ENCODE measurements at places on chromosomes 1 and 21.

DNA sequence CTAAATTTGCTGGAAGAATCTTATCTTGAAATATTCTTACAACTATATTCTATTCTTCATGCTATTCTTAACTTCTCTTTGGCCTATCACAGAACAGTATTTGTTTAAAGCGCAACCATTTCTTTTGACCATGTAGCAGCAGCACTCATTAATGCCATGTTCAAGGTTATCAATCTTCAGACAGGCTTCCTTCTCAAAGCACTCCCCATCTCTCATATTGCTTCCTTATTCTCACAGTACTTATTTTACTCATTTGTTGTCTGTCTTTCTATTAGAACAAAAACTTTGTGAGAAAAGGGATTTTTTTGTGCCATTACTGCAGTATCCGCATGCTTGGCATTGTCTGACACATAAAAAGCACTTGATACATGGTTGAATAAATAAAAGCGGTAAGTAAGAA, 89.7 kb downstream of the ATP1B1 start:
- no peak for DNase-seq

GRCh38 chr1:169601096-169601881, 15.0 kb upstream of the F5 start:
- peak; percentile 68 for DNase-seq

DNA sequence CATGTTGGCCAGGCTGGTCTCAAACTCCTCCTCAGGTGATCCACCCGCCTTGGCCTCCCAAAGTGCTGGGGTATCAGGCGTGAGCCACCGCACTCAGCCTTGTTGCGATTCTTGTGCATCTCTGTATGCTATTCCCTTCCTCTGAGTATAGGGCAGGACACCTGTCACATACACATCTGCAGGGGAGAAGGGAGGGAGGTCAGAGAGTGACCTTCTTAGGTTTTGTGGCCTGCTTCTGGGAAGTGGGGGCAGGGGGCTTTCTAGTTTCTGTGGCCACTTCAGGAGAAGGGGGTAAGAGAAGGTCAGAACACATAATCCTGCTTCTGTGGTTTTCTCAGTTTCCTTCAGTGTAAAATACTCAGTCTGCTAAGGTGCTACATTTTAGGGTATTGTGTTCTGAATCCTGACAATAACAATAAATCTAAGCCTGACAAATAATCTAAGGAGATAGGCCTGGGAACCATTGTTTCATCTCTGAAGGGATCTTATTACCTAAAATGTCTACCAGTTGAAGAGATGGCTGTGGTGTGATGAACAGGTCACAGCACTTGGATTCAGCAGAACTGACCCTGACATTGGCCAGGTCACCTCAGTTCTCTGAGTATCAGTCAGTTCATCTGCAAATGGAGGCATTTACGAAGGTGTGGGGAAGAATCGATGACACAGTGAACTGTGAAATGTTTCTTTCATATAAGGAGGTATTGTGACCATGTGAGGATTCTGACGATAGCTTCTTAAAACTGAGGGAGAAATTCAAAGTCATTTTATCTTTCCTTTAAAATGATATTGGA, 212.6 kb upstream of the L1TD1 start:
- DNase-seq, result no peak

DNA sequence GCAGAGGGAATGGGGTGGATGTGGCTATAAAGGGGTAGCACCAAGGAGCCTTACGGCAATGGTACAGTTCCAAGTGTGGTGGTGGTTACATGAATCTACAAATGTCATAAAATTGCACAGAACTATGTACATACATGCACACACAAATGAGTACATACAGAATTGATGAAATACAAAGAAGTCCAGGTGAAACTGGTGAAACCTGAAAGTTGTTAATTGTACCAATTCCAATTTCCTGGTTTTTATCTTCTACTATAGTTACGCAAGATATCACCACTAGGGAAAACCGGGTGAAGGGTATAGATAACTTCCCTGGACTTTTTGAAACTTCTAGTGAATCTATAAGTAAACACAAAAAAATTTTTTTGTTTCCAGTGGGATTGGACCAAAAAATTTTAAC, 18.9 kb downstream of the HSF2BP start:
- DNase-seq, result no peak

DNA sequence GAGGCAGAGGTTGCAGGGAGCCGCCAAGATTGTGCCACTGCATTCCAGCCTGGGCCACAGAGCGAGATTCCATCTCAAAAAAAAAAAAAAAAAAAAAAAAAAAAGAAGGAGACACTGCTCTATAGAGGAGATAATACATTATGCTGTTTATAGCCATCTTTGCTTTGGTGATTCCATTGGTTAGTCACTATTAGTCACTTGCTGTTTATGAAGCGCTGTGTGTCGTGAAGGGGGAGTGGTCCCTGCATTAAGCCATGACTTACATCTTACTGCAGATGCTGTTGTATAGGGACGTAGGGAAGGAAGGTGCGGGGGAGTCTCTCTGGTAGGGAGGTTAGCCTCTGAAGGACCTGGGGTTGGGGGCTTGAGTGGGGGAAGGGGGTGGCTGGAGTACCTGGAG, 48.3 kb downstream of the HUNK start:
- no peak for DNase-seq

GRCh38 chr21:42660118-42660470, 6.7 kb downstream of the PDE9A start:
- no peak for DNase-seq

DNA sequence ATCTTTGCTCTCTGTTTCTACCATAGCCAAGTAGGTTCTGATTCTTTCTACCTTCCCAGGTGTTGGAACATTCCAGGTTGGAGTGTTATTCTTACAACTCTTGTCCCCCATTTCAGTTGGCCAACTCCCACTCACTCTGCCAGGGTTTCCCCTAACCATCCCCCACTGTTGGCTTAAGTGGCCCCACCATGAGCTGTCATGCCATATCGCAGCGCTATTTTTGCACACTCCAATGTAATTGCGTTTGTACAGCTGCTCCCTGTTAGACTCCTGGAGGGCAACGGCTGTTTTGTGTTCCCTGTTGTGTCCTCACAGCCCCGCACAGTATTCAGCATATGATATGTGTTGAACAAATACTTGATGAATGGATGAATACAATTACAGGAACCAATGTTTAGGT, 117.7 kb upstream of the ETS2 start:
- DNase-seq, result no peak

Measured in hippocampal formation (tissue), 2 donors.